ENCODE measurements at places on chromosomes 11 and 22.

DNA sequence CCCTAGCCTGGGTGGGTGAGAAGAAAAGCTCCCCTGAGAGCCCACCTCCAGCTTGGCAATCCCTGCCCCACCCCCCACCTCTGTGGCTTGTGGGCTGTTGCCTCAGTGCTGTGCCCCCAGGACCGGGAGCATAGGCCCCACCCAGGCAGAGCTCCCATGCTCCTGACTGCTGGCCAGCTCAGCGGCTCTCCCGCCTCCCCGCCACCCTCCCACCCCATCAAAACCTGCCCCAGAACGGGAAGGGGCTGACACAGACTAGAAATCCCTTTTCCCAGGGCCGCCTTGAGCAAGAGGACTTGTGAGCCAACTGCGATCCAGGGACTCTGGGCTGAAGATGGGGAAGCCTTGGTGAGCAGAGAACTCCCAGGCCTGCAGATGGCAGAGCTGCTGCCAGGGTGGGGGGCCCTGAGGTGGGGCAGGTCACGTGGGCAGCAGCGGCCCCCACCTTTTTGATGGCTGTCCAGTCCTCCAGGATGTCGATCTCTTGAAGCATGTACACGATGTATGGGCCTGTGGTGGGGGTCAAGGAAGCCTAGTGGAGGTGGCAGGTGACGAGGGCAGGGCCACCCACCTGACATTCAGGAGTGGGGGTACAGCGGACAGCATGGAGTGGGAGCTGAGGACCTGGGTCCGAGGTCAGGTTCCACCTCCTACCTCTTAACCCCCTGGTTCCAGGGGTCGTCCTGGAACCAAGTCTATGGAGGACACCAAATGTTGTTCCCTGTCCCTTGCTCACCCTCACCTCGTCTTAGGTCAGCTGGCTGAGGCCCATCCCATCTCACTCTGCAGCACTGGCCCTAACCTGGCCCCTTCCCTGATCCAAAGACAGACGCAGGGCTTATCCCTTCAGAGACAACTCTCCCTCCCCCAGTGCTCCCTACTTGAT lies 2.3 kb upstream of the RIN1 start:
- no peak for DNase-seq
- peaks cover 14% of the 10 kb centered on the region for H3K27me3 ChIP-seq
- no peak overlapping the region for H3K27ac ChIP-seq
- peaks cover 33% of the 10 kb centered on the region for H3K36me3 ChIP-seq

DNA sequence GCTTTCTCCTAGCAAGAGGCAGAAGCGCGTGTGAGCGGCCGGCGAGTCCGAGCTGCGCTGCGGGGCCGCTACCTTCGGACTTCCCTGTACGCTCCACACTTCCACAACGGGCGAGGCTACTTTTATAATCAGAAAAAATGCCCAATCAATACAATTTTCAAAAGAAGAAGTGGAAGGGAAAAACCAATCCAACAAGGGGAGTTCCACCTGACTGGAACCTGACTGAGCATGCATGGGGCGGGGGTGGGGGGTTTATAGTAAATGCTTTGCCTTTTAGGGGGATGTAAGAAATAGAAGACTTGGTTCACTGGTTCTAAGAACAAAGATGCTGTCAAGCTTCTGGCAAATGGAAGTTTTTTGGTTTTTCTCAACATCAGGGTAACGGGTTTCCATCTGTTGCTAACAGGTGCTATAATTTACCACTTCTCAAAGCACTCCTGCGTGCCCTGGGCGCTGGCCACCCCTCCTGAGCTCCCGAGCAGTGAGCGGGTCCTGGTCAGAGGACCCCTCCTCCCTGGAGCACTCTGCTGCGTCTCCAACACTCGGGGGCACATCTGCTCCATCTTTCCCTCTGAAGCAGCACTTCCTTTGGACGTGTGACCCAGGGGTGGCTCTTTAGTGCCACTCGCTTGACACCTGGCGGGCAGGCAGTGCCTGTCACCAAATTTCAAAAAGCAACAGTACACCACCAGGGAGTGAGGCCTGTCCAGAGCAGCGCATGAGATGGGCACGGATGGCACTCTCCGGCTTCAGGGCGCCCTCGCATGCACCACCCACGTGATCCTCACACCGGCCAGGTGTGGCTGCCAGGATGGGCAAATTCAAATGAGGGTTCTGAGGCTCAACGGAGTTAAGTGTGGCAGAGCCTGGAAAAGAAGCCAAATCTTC lies 21.6 kb upstream of the BID start:
- no peak overlapping the region for H3K4me3 ChIP-seq
- no peaks in the 10 kb centered on the region for H3K27me3 ChIP-seq
- H3K27ac ChIP-seq = no peak overlapping the region
- peaks cover 8% of the 10 kb centered on the region for H3K4me1 ChIP-seq

- H3K4me3 ChIP-seq = no peak overlapping the region
- H3K27me3 ChIP-seq = no peaks in the 10 kb centered on the region
- no peak overlapping the region for H3K27ac ChIP-seq
- no peak for DNase-seq
- peaks cover 49% of the 10 kb centered on the region for H3K36me3 ChIP-seq
- H3K4me1 ChIP-seq = no peaks in the 10 kb centered on the region
These were observed 33.0 kb downstream of the PI4KA start for GRCh38 chr22:20825624-20826023.

- peaks cover 16% of the 10 kb centered on the region for H3K27me3 ChIP-seq
- H3K4me3 ChIP-seq = no peak overlapping the region
- no peak overlapping the region for H3K27ac ChIP-seq
- no peaks in the 10 kb centered on the region for H3K4me1 ChIP-seq
- no peaks in the 10 kb centered on the region for H3K36me3 ChIP-seq
- no peak for DNase-seq
These were observed 60.1 kb downstream of the FBLN1 start for GRCh38 chr22:45562537-45563361.

- no peak overlapping the region for H3K27ac ChIP-seq
- no peak for DNase-seq
- peaks cover 7% of the 10 kb centered on the region for H3K27me3 ChIP-seq
These were observed 14.0 kb downstream of the SHANK2 start for GRCh38 chr11:71238285-71238875.

GRCh38 chr11:44190883-44191230 lies 95.4 kb downstream of the EXT2 start:
- no peak overlapping the region for H3K27ac ChIP-seq
- H3K4me1 ChIP-seq = no peaks in the 10 kb centered on the region
- H3K27me3 ChIP-seq = no peaks in the 10 kb centered on the region
- no peak for DNase-seq
- peaks cover 28% of the 10 kb centered on the region for H3K36me3 ChIP-seq
- no peak overlapping the region for H3K4me3 ChIP-seq

GRCh38 chr11:41177791-41178190 lies 281.7 kb downstream of the LRRC4C start:
- no peak for DNase-seq
- no peaks in the 10 kb centered on the region for H3K27me3 ChIP-seq
- H3K4me3 ChIP-seq = no peak overlapping the region
- H3K4me1 ChIP-seq = no peaks in the 10 kb centered on the region
- no peaks in the 10 kb centered on the region for H3K36me3 ChIP-seq
- H3K27ac ChIP-seq = no peak overlapping the region
